HCT116 (cell line): ENCODE measurements at places on chromosomes 1 and 21.

DNA sequence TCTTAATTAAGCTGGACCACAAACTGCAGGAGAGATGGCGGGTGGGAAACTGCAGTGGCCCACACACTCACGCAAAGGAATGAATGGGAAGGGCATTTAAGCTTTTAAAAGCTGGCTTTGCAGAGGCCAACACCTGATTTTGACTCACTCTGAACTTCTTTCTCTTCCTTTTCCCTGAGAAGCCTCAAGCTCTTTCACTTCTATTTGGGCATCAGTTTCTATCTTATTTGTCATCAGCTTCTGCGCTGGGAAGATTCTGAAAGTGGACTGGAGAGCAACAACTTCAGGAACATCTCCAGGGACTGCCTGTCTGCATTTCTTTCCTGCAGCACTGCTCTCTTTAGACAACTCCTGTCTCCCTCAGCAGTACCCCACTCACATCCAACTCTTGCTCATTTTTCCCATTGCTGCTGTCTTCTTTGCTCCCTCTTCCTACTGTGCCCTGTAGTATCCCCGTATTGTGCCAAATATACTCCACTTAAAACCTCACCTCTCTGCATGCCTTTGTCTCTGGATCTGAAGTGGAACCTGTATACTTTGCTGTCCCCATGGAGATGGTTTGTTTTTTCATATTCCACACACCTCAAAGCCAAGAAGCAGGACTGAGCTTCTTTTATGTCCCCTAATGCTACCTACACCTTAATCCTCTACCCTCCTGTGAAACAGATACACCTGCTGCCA lies 143.3 kb upstream of the JUN start:
- no peak for DNase-seq

- DNase-seq = no peak
Measured at GRCh38 chr1:221663321-221663720, 78.6 kb downstream of the DUSP10 start.

GRCh38 chr1:204123376-204123775 lies 28.5 kb downstream of the ETNK2 start:
- DNase-seq = no peak

GRCh38 chr1:150194381-150195031 lies 41.4 kb downstream of the ANP32E start:
- no peak for DNase-seq

DNA sequence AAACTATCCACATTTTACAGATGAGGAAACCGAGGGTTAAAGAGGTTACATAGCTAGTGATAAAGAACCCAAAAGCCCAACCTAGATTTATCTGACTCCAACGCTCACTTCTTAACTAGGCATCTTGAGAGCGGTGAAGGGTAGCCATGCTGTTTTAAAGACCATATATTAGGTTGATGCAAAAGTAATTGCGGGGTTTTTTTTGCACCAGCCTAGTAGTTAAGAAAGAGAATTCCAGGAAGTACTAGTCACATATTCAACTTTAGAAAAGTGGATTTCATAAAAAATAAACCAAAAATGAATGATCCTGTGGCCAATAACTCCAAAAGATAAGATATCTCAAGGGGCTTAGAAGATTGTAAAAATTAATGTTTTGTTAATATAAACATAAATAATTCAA lies 162.1 kb downstream of the GLUL start:
- DNase-seq = no peak

DNA sequence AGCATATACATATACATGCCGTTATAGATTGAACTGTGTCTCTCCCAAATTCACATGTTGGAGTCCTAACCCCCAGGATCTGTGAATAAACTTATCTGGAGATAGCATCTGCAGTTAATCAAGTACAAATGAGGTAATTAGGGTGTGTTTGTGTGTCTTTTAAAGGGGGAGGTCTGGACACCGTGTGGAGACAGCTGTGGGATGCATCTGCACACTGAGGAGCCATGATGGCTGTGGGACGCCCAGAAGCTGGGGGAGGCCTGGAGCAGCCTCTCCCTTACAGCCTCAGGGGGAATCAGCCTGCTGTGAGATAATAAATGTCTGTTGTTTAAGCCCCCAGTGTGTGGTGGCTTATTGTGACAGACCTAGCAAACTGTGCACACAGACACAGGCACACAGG lies 51.8 kb upstream of the COL18A1 start:
- no peak for DNase-seq

DNA sequence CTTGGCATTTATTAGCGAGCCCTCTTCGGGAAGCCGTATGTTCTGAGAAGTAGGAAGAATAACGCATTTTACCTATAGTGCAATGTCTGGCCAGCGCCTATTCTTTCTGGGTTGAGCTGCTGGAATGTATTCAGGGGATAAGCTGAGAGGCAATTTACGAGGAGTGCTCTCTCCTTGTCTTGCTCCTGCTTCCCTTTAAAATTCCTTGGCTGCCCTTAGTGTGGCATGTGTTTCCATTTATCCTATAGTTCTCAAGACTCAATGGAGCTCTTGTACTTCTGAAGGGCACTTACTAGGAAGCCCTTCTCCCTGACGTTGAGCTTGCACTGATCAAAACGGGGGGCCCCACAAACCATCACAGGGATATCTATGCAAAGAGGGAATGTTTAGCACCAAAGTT lies 364.6 kb downstream of the DISC1 start:
- no peak for DNase-seq

- no peak for DNase-seq
Measured at GRCh38 chr1:27491748-27492700, 2.1 kb upstream of the WASF2 start.

DNA sequence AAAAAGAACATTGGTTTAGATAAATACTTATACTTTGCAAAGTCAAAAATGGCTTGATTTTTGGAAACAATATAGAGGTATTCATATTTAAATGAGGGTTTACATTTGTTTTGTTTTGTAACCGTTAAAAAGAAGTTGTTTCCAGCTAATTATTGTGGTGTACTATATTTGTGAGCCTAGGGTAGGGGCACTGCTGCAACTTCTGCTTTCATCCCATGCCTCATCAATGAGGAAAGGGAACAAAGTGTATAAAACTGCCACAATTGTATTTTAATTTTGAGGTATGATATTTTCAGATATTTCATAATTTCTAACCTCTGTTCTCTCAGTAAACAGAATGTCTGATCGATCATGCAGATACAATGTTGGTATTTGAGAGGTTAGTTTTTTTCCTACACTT lies 65.3 kb upstream of the SAMD13 start:
- DNase-seq = no peak

- DNase-seq = no peak
Measured at GRCh38 chr1:109373126-109373525, 24.6 kb downstream of the SORT1 start.

DNA sequence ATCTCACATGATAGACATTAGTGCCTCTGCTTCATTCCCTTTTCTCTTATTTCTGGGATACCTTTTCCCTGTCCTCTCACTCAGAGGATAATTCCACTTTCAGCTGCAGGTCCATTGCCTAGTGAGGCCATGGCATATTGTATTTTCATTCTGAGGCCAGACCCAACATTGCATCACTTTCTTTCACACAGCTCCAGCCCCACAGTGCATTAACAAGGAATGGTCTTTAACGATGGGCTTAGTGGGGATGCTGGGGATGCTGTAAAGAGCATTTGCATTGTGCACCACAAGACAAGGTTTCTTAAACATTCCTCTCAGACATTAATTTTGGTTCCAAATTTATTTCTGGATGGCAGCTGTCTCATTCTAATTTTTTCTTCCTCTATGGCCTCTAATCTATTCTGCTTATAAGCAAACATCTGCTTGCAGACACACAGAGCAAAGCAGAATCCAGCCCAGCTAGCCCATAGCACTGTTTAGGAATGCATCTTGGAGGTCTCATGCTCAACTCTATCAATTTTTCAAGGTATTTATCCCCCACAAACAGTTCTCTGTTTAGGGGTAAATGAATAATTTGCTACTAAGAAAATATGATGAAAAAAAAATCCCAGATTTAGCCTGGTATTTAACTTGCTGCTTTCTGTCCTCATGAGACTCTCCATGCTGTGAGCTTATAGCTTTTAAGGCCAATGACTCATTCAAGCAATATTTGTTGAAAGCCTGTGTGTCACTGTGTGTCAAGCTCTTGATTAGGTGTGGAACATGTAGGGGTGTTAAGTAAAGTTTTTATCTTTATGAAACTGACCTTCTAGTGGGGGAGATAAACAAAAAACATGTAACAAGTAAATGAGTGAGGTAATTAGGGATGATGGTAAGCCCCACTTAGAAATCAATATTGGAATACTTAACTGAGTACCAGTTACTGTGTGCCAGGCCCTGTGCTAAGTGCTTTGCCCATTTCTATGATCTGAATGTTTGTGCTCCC lies 44.5 kb upstream of the CCDC190 start:
- DNase-seq = no peak

DNA sequence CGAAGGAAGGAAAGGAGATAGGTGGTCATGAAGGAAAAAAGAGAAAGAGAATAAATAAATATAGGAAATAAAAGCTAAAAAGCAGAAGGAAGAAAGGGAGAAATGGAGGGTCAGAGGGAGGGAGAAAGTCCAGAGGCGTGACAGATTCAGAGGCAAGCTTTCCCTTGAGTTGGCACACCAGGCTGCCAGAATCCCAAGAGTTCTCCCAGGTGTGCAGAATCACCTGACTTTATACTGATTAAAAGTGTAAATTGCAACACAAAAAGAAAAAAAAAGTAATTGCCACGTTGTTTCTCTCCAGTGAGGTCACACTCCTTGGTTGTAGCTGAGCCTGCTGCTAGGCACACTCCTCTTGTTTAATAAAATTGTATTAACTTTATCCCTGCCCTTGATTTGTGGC lies 669.9 kb upstream of the PKN2 start:
- no peak for DNase-seq

DNA sequence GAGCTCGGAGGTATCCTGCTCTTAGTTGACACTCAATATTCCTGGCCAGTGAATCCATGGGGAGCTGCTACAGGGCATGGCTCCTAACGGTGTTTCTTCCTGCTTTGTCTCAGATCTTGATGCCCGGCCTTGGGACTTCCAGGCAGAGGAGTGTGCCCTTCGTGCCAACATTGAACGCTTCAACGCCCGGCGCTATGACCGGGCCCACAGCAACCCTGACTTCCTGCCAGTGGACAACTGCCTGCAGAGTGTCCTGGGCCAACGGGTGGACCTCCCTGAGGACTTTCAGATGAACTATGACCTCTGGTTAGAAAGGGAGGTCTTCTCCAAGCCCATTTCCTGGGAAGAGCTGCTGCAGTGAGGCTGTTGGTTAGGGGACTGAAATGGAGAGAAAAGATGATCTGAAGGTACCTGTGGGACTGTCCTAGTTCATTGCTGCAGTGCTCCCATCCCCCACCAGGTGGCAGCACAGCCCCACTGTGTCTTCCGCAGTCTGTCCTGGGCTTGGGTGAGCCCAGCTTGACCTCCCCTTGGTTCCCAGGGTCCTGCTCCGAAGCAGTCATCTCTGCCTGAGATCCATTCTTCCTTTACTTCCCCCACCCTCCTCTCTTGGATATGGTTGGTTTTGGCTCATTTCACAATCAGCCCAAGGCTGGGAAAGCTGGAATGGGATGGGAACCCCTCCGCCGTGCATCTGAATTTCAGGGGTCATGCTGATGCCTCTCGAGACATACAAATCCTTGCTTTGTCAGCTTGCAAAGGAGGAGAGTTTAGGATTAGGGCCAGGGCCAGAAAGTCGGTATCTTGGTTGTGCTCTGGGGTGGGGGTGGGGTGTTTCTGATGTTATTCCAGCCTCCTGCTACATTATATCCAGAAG lies 16.7 kb downstream of the ALX3 start:
- no peak for DNase-seq

- DNase-seq = no peak
Measured at GRCh38 chr1:171140956-171141687, 44.0 kb upstream of the FMO2 start.

DNA sequence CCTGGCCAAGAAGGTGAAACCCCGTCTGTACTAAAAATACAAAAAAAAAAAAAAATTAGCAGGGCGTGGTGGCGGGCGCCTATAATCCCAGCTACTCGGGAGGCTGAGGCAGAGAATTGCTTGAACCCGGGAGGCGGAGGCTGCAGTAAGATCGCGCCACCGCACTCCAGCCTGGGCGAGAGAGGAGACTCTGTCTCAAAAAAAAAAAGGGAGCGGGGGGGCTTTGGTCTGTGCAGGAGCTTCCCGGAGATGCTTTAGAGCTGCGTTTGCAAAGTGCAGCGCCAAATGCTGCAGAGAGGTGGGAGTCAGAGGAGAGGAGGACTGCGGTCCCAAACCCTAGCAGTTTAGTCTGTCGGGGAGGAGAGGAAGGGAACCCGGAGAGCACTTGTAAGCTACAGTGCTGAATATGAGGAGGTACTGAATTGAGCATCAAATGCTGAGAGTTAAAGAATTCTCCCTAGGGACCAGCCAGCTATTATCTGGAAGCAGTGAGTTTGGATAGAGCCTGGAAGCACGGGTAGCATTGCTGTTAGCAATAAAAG lies 569 bp downstream of the FALEC start:
- no peak for DNase-seq

DNA sequence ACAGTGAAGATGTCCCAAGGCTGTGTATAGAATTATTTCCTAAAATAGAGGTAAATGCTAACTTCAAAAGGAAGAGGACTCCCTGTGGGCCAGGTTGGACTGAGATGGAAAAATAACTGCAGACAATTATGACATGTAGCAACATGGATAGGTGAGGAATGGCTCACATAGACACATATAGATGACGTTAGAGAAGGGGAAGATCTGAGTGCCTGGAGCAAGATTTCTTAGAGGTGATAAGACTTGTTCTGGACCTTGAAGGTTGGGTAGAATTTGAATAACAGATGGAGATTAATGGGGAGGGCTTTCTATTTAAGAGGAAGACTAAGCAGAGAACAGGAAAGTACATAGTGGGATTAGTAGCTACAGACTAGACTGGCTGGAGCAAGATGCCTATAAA lies 76.9 kb downstream of the C1orf21 start:
- DNase-seq = no peak

GRCh38 chr1:53155534-53155933 lies 13.1 kb upstream of the SLC1A7 start:
- no peak for DNase-seq

DNA sequence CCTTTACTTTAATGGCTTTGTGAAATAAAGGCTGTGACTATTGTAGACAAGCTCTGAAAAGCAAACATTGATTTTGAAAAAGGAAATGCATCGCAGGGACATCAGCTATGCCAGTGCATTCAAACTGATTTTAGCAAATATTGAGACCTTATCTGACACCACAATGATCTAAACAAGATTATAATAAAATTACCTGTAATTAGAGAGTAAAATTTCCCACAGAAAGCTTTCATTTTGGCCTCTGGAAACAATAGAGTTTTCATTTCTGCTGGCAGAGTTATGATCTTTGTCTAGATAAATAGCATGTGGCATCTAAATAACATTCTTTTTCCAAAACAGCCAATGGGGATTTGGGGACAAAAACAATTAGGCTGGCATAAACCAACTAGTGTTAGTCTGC lies 650.4 kb upstream of the PRMT6 start:
- DNase-seq = no peak

- DNase-seq = no peak
Measured at GRCh38 chr1:234985007-234985370, 143.6 kb downstream of the TOMM20 start.

GRCh38 chr1:180175806-180176205 lies 21.1 kb downstream of the QSOX1 start:
- DNase-seq = no peak
